ENCODE measurements at places on chromosomes 2 and 18. TPM values are rescaled to one million over a fixed set of nuclear protein-coding genes. Genes with fewer than 3 reads are reported as not detected.

DNA sequence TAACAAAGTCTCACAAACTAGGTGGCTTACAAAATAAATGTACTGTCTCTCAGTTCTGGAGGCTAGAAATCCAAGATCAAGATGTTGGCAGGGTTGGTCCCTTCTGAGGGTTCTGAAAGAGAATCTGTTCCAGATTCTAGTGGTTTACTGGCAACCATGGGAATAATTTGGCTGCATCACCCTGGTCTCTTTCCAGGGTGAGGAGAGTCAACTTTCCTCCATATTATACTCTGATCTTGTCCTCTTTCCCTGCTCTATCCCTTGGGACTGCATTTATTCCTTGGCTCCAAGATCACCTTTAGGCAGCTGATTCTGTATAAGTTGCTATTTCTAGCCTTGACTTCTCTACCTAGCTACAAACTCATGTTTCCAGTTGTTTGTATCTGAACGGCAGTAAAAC lies 35.2 kb downstream of the SLC40A1 start:
- DNase-seq, result no peak
- no peaks in the 10 kb centered on the region for H3K27me3 ChIP-seq
- no peak overlapping the region for H3K27ac ChIP-seq
- no peaks in the 10 kb centered on the region for H3K36me3 ChIP-seq

GRCh38 chr18:52510139-52510538 lies 170.1 kb downstream of the DCC start:
- no peaks in the 10 kb centered on the region for H3K27me3 ChIP-seq
- no peaks in the 10 kb centered on the region for H3K4me1 ChIP-seq
- H3K36me3 ChIP-seq, result no peaks in the 10 kb centered on the region
- no peak for DNase-seq
- H3K27ac ChIP-seq, result no peak overlapping the region

Gene POMC
- total RNA-seq, result 2.9 TPM

Gene ALPG
- not detected for total RNA-seq

Gene GDF7
- total RNA-seq, result 0.16 TPM

Data from T-helper 17 cell (primary cell).